ENCODE measurements at places on chromosomes 3 and 15.

DNA sequence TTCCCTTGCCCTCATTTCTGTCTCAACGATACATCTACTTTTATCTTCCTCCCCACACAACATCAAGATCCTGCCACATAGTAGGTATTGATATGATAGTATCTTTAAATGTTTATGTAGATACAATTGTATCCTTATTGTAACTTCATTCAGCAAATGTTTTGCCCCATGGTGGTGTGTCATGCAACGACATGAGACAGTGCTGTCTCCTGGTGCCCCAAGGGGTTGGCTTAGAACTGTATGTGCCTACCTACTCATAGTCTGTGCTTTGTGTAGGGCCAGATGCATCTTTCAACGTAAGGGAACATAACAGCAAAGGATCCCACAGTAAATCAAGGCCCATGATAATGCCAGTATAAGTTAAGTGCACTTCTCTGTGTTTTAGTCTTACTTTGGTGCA, 2.8 kb upstream of the CD47 start:
- no peak for DNase-seq

DNA sequence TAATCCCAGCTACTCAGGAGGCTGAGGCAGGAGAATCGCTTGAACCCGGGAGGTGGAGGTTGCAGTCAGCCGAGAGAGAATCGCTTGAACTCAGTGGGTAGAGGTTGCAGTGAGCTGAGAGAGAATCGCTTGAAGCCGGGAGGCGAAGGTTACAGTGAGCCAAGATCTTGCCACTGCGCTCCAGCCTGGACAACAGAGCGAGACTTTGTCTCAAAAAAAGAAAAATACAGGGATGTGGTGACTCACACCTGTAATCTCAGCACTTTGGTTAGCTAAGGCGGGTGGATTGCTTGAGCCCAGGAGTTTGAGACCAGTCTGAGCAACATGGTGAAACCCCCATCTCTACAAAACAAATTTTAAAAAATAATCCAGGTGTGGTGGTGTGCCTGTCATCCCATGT, 26.8 kb downstream of the UBE2E1 start:
- no peak for DNase-seq

DNA sequence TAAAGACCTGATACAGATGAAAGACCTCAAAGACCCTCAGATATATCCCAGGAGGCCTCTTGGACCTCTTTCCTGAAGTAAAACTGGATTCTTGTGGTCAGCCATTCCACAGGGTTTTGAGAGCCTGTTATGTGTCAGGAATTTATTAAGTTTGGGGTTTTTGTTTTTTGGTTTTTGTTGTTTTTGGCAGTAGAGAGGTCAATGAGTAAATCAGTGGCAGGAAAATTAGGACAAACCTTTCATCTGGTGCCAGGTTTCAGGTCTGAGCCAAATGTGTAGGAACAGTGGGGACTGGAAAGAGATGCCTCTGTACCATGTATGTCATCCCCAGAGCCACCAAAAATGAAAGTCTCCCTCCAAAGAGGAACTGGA, 520.4 kb upstream of the MDFIC2 start:
- no peak for DNase-seq

DNA sequence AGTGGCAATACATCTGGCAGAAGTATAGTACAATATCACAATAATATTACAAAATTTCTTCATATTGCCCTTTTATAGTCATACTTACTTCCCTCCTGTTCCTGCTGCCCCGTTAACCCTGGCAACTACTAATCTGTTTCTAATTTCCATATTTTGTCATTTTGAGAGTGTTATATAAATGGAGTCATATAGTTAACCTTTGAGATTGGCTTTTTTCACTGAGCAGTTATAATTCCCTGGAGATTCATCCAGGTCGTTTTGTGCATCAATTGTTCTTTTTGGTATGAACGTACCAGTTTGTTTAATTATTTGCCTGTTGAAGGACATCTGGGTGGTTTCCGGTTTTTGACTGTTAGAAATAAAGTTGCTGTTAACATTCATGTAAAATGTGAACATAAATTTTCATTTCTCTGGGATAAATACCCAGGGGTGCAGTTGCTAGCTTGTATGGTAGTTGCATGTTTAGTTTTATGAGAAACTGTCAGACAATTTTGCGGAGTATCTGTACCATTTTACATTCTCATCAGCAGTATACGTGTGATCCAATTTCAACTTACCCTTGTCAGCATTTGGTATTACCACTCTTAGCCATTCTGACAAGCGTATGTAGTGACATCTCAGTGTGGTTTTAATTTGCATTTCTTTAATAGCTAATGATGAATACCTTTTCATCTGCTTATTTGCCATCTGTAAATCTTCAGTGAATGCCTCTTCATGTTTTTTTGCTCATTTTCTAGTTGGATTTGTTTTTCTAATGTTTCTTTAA, 32.2 kb upstream of the IL20RB start:
- no peak for DNase-seq

DNA sequence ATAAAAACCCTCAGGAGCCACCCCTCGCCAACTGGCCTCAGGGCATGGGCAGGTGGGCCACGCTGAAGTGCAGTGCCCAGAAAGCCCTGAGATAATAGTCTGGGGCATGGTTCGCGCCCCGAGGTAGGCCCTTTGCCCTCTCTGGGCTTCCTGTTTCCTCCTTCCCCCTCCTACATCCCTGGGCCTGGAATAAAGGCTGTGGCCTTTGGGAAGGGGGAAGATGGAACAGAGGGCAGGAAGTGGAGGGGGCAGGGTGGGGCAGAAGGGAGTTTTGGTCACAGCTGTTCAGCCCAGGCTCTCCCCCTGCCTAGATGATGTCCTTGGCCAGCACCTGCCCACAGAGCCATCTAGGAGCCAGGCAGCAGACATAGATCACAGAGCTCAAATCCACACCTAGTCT, 11.3 kb downstream of the CSRNP1 start:
- DNase-seq: no peak

DNA sequence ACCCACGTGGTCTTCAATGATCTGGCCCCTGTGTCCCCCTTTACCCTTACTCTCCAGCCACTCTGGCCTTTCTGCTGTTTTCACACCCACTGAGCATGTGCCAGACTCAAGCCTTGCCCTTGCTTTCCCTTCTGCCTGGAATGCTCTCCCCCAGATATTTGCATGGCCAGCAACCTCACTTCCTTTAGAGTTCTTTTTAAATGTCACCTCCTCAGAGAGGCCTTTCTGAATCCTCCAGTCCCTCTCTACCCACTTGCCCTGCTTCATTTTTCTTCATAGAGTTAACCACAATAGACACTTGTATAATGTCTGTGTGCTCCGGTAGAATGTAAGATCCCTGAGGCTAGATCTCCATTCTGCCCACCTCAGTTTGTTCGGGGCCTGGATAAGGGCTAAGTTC, 39.4 kb upstream of the TIPARP start:
- no peak for DNase-seq

- DNase-seq: no peak
These were observed 408.4 kb downstream of the NAALADL2 start for GRCh38 chr3:175267561-175267960.

DNA sequence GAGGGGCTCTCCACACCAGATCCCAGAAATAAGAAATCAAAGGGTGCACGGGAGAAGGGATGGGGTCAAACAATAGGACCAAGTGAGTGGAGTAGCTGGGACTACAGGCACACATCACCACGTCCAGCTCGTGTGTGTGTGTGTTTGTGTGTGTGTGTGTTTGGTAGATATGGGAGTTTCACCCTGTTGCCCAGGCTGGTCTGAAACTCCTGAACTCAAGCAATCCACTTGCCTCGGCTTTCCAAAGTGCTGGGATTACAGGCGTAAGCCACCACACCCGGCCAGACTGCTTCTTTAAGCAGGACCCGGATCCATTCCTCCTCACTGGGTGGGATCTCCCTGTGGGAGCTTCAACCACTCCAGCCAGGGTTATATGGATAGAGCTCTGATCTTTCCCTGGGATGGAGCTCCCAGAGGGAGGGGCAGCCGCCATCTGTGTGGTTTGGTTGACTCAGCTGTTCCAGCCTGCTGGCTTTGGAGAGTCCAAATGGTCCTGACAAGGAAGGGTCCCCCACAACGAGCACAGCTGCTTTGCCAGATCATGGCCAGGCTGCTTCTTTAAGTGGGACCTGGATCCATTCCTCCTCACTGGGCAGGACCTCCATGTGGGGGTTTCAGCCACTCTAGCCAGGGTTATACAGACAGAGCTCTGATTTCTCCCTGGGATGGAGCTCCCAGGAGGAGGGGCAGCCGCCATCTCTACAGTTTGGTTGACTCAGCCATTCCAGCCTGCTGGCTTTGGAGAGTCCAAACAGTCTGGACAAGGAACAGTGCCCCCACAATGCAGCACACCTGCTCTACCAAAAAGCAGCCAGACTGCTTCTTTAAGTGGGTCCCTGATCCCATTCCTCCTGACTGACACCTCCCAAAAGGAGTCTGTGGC, 9.1 kb upstream of the AVEN start:
- no peak for DNase-seq
